Motor neuron (in vitro differentiated cells): ENCODE measurements at places on chromosomes 12 and 14.
A peak's percentile ranks its signal among the peaks of the same experiment; 100 is the strongest.

GRCh38 chr14:45359746-45360145 lies 106.7 kb upstream of the MIS18BP1 start:
- ATAC-seq = no peak

DNA sequence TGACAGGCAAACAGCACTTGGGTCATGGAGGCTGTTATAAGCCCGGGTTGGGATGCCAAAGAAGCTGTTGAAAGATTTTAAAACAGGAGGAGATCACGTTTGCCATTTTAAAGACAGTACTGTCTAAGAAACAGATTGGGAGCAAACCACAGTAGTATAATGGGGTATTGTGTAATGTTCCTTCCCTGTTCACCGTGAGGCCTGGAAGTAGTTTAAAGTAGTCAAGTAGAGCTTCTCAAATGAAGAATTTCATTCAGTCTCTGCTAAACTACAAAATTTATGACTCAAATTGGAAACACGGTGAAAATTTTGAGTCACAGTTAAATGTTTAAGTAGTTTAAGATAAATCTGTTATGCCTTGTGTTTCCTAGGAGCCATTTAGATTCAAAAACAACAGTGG lies 35.8 kb downstream of the ATP2A2 start:
- no peak for ATAC-seq

GRCh38 chr12:14950421-14950820 lies 11.0 kb downstream of the ARHGDIB start:
- ATAC-seq = peak; percentile 15

DNA sequence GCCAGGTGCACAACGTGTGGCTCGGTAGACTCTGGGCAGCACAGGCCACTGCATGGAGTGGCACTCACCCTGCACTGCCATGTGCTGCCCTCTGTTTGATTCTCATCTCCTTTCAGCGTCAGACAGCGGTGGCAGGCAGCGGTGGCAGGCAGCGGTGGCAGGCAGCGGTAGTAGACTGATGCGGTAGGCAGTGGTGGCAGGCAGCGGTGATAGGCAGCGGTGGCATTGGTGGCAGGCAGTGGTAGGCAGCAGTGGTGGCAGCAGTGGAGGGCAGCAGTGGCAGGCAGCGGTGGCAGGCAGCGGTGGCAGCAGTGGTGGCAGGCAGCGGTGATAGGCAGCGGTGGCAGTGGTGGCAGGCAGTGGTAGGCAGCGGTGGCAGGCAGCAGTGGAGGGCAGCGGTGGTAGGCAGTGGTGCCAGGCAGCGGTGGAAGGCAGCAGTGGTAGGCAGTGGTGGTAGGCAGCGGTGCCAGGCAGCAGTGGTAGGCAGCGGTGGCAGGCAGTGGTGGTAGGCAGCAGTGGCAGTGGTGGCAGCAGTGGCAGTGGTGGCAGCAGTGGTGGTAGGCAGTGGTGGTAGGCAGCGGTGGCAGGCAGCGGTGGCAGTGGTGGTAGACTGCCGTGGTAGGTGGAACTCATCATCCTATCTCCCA lies 6.0 kb upstream of the MEG3 start:
- ATAC-seq = no peak

GRCh38 chr14:39500253-39500652 lies 68.0 kb upstream of the FBXO33 start:
- ATAC-seq = no peak
